Activated naive CD8-positive, alpha-beta T cell treated with anti-CD3 and anti-CD28 coated beads, Interleukin-2, amount 50 U/mL, for 24 hours (primary cell): ENCODE measurements at places on chromosomes 1 and 21.
A peak's percentile ranks its signal among the peaks of the same experiment; 100 is the strongest.

- H3K36me3 ChIP-seq: peaks cover 46% of the 10 kb centered on the region
- no peak overlapping the region for H3K4me3 ChIP-seq
- H3K4me1 ChIP-seq: no peaks in the 10 kb centered on the region
- no peaks in the 10 kb centered on the region for H3K27me3 ChIP-seq
- no peak overlapping the region for H3K27ac ChIP-seq
Observed at GRCh38 chr21:46489800-46490199, 31.1 kb downstream of the DIP2A start.

DNA sequence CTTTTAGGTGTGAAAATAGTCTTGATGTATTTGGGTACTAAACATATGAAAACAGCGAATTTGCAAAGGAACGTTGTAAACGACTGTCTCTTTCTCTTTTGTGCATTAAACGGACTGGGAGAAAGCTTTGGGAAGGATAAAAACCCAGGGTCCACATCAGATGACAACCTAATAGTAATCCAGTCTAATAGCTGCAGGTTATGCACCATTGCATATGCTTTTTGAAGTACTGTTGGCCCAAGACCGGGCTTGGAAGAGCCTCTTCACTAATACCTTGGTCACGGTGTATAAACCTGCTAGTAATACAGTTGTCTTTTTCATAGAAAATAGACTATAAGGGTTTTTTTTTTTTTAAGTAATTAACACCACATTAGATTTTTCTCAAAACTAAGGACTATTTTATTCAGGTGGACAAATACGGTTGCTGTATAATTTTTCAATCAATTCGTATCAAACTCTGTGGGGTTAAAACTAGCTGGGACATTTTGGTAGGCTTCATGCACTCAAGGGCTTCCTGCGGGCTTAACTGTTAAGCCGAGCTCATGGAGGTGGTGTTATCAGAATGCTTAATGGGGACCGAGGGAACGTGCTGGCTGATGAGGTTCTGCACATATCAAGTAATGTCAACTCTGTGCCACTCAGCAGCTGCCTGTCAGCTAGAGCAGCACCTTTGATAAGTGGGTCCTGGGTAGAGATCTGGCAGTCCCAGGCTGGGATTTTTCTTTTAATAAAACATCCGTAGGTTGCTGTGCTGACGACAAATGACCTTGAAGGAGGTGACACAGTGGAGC, 2.1 kb downstream of the RYR2 start:
- H3K4me3 ChIP-seq: no peak overlapping the region
- H3K27ac ChIP-seq: no peak overlapping the region
- H3K27me3 ChIP-seq: peaks cover 42% of the 10 kb centered on the region
- DNase-seq: no peak

DNA sequence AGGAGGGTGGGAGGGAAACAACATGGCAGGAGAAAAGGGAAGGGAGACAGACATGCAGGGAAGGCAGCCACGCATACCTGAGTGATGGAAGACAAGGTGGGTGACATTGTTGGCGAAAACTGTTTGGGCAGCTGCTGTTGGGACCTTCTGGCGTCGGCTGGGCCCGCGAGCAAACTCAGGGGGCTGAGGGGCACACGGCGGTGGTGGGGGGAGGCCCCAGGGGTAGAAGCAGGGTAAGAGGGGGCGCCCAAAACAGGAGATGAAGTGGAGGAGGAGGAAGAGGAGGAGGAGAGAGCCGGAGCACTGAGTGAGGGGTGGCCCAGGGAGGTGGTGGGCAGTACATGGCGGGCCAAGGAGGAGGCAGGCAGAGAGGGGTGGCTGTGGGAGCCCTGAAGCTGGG, 4.7 kb upstream of the DENND4B start:
- no peak overlapping the region for H3K4me3 ChIP-seq
- H3K27ac ChIP-seq: peak overlapping the region; percentile 7
- peaks cover 31% of the 10 kb centered on the region for H3K36me3 ChIP-seq

DNA sequence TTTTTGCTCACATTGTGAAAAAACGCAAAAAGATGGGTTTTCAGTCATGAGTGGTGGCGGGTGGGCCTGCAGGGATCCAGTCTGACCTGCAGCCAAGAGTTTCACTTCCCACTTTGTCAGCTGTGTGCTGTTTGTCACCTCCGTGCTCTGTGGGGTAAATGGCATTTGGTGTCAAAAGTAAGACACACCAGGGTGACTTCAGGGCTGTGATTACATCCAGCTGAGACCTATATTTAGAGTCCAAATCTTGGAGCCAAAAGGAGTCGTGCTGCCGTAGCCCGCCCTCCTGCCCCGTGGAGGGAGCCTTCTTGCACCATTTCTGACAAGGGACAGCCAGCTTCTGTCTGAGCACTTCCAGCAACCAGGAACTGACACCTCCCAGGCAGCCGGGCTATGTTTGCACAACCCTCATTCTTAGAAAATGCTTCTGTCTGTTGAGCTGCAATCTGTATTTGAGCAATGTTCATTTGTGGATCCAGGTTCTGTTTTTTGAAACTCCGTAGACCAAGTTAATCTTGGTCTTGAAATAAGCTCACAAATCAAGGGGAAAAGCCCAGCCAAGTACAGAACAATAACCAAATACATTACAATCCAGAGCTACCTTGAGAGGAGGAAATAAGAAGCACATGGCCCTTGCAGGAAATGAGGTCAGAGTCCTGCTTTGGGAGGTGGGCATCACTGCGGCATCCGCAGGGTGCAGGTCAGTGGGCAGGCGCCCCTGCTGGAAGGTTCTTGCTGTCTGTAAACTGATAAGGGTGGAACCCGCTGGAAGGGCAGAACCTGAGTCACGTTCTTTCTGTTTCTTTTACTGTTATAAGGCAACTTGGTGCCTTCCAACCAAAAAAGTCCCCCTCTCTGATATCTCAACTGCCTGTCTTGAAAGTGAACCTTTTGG, 14.4 kb downstream of the ABCG1 start:
- peaks cover 87% of the 10 kb centered on the region for H3K4me1 ChIP-seq
- H3K4me3 ChIP-seq: peak overlapping the region; percentile 70
- peak overlapping the region; percentile 88 for H3K27ac ChIP-seq
- no peaks in the 10 kb centered on the region for H3K27me3 ChIP-seq
- peak; percentile 79 for DNase-seq
- no peaks in the 10 kb centered on the region for H3K36me3 ChIP-seq

DNA sequence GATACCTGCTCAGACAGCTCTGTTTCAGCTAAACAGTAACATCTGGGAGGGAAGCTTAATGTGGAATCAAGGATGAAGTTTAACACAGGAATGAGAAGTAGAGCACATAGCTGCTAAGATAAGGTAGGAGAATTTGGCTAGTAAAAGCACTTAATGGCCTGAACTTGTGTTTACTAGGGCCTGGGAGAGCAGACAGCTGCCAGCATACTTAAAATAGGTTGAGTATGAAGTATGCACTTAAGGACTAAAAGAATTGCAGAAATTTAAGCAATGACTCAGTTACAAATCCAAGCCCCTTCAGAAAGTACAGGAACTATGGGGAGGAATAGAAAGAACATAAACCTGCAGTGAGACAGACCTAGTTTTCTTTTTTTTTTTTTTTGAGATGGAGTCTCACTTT, 53.0 kb downstream of the BACH1 start:
- H3K27me3 ChIP-seq: no peaks in the 10 kb centered on the region
- no peak overlapping the region for H3K4me3 ChIP-seq
- no peak overlapping the region for H3K27ac ChIP-seq
- peaks cover 50% of the 10 kb centered on the region for H3K36me3 ChIP-seq

- H3K27ac ChIP-seq: no peak overlapping the region
- H3K27me3 ChIP-seq: no peaks in the 10 kb centered on the region
- H3K4me1 ChIP-seq: peaks cover 3% of the 10 kb centered on the region
Observed at GRCh38 chr21:39097335-39097861, 85.9 kb downstream of the PSMG1 start.

DNA sequence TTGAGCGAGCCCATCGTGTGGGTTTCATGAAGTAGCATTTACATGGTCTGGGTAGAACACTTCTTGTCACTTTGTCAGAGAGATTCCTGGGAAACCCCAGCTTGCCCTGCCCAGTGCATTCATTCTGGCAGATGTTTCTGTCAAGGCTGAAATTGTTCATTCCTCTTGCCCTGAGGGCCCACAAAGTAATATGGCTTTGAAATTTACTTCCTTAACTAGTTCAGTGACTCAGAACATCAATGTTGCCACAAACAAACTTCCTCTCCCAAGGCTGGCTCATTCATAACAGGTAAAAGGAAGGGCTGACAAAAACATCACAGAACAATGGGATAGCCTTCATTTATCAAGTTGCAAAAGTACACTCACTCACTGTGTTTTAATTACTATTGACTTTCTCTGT, 5.0 kb upstream of the KIAA0040 start:
- peaks cover 26% of the 10 kb centered on the region for H3K4me1 ChIP-seq

DNA sequence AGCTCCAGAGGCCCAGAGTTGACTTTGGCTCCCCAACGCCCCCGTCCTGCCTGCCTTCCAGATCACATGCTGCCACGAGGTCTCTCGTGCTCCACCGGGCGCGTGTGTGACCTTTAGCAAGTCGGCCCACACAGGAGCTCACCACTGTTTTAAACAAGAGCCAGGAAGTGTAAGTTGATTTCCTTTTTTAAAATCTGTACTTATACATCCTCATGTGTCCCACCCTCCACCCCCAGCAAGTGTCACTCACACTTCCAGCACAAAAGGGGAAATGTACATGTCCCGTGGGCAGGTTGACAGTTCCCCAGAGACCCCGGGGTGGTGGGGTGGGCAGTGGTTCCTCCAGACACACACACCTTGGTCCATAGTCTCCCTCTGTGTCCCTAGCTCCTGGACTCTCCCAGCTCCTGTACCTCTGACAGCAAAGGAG, 84.4 kb downstream of the STUM start:
- peak overlapping the region; percentile 92 for H3K27ac ChIP-seq
- peak overlapping the region; percentile 21 for H3K4me3 ChIP-seq
- H3K27me3 ChIP-seq: no peaks in the 10 kb centered on the region
- peak; percentile 72 for DNase-seq
- H3K36me3 ChIP-seq: peaks cover 21% of the 10 kb centered on the region

- peak; percentile 28 for DNase-seq
- no peak overlapping the region for H3K4me3 ChIP-seq
- H3K4me1 ChIP-seq: peaks cover 15% of the 10 kb centered on the region
- no peak overlapping the region for H3K27ac ChIP-seq
- peaks cover 3% of the 10 kb centered on the region for H3K27me3 ChIP-seq
- H3K36me3 ChIP-seq: no peaks in the 10 kb centered on the region
Observed at GRCh38 chr1:222798116-222798515, 16.7 kb upstream of the DISP1 start.

- H3K4me3 ChIP-seq: no peak overlapping the region
- peaks cover 48% of the 10 kb centered on the region for H3K27me3 ChIP-seq
- H3K4me1 ChIP-seq: no peaks in the 10 kb centered on the region
Observed at GRCh38 chr1:119655154-119655553, 7.1 kb upstream of the ZNF697 start.

DNA sequence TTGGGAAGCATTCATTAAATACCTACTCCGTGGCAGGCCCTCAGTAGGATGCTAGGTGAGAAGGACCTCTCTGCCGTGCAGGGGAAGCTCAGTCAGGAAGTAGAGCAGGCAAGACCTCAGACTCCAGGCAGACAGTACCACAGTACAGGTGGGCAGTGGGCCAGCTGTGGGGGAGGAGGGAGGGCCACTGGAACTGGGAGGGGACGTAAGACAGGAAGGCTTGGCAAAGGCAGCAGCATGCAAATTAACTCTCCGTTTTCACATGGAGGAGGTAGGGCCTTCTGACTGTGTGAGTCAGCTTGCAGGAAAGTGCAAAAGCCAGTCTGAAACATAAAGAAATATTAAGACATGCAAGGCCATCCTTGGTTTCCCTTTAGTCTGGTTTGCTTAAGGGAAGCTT, 157.7 kb downstream of the TRIM33 start:
- H3K27me3 ChIP-seq: no peaks in the 10 kb centered on the region
- DNase-seq: no peak
- no peaks in the 10 kb centered on the region for H3K36me3 ChIP-seq
- H3K4me1 ChIP-seq: no peaks in the 10 kb centered on the region
- no peak overlapping the region for H3K27ac ChIP-seq
